Cerebellar nuclear complex (tissue), 1 donor: ENCODE measurements at places on chromosomes 16 and 17.

GRCh38 chr16:345772-346171 is 6.8 kb downstream of the AXIN1 start:
- no peak for DNase-seq

DNA sequence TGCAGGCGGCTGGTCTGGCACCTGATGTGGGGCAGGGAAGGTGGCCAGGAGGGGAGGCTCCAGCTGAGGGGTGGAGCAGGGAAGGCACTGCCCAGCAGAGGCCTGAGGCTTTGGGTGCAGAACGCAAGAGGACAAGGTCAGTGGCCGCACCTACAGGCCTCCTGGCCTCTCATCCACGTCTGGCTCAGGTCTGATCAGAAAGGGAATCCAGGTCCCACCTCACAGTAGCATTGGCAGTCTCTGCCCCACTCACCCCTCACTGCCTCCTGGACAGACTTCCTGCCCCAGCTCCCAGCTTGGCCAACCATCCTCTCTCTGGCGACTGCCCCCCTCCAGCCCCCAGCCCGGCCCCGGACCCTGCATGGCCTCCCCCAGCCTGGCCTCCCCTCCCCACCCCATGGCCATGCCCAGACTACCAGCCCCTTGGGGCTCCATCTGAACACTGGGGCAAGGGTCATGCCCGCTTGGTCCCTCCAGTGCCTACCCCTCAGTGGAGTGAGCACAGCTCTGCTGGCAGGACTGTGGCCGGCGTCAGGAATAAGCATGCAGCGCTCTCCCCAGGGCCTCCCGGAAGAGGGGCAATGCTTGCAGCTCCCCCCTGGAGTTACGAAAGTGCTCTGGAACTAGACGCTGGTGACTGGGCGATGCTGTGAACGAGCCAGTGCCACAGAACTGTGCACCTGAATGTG is 4.6 kb downstream of the UTS2R start:
- no peak for DNase-seq

- no peak for DNase-seq
These were observed 32.5 kb upstream of the CCR7 start for GRCh38 chr17:40597556-40598300.

DNA sequence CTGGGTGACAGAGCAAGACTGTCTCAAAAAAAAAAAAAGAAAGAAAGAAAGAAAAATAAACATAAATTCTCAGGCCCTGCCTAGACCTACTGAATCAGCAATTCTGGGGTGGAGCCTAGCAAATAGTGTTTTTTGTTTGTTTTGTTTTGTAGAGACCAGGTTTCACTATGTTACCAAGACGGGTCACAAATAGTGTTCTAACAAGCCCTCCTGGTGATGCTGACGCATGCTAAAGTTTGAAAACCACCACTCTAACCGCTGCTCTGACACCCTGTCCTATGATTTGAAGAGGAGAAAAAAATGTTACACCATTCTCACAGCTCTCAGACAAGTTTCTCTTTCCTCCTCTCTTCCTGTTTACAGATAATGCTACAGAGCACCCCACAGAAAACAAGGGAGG is 1.5 kb downstream of the MRPL10 start:
- no peak for DNase-seq

GRCh38 chr17:73783382-73783766 is 139.1 kb upstream of the SDK2 start:
- DNase-seq = no peak

DNA sequence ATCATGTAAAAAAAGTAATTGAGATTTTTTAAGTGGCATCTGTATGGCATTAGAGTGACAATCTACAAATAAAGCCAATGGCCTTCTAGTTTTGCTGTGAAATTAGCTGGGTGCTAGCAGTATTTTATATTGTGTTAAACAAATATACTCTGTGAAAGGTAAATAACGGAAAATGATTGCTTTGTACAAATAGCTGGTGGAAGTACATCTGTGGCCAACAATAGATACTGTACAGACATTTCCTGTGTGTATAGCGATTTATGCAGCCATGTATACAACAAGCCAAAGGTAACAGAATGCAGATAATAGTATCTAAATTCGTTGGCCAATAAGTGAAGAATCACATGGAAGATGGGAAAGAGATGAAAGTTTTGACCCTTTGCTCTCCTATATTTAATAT is 26.6 kb downstream of the IQCK start:
- DNase-seq = no peak

GRCh38 chr17:8300627-8301242 is 5.5 kb upstream of the SLC25A35 start:
- no peak for DNase-seq

DNA sequence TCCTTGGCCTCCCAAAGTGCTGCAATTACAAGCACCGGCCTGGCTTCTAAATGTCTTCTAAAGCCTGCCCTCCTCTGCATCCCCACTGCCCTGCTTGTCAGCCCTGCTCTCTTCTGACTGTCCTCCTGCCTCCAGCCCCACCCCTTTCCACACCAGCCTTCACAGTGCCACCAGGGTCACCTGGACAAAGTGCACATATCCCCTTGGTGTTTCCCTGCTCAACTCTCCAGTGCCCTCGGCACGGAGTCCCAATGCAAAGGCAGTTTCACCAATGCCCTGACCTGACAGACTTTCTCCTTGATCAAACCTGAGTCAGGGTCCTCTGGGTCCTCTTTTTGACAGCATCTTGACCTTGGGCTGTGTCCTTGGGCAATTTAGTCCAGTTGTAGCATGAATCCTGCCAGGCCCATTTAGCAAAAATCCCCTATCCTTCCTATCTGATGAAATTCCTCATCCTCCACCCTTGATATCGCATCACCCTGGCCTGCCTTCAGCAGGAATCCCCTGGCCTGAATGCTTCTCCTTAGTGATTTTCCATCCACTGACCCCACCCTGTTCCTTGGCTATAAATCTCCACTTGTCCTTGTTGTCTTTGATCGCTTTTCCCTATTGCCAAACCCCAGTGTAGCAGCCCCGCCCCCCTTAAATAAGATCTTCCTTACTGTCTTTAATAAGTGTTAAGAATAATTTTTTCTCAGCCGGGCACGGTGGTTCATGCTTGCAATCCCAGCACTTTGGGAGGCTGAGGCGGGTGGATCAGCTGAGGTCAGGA is 42.7 kb upstream of the ETV4 start:
- DNase-seq = no peak

DNA sequence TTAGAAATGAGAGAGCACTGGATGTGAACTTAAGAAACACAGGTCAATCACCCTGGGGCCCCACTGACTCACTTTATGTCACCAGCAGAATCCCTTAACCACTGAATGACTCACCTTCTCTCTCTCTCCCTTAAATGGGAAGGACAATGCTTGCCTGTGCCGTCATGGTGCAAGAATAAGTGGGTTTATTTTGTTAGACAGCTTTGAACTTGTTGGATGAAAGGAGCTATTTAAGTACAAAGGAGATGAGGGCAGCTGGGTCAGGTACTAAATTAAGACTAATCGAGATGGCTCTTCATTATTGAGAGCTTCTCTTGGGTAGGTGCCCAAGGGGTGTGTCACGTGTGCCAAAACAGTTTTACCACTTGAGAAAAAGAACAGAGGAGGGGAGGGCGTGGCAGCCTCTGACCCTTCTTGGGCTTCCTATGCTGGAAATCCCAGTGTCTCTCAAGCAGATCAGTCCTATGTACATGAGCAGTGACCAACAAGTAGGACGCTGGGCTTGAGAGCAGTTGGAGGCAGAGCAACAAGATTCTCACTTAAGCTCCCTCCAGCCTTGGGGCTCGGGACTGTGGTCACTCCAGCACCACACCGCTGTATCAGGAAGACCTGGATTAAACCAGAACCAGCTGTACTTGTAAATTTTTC is 6.7 kb upstream of the KRT31 start:
- DNase-seq = no peak

- no peak for DNase-seq
These were observed 585.5 kb upstream of the SOX9 start for GRCh38 chr17:71535321-71535720.

- no peak for DNase-seq
These were observed 9.9 kb upstream of the ADGRG1 start for GRCh38 chr16:57618296-57619132.

DNA sequence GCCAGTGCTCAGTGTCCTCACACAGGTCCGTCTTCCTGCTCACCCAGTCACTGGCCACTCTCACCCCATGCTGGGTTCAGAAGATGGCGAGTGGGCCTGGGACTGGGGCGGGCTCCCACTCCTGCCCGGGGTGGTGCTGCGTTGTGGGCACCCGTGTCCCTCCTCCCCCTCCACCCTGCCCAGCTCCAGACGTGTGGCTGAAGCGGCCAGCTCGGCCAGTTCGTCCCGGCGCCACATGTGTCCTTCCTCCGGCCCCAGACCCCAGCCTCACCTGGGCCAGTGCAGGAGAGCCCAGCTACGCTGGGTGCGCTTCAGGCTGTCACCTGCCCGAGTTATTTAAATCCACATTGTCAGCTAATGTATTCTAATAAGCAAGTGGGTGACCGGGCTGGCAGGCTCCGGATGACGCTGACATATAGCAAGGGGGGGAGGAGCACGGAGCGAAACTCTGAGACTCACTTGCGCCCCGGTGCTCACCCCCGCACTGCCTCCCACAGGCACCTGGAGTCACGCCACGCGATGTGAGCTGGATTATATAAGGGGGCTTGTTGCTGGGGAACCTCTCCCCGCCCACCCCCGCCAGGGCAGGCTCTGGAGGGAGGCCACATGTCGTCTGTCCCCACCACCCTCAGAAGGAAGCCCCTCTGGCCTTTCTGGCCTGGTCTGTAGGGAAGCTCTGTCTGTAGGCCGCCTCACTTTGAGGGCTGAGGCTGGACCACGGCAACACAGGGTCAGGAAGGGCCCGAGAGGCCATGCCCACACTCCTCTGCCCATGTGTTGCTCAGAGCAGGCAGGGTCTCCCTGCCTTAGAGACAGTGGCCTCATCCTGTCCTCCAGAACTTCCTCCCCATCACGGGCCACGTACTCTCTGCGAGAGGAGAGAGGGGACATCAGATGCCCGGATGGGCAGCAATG is 7.1 kb upstream of the BAIAP2 start:
- DNase-seq = no peak
